Heart left ventricle (tissue), 16 donors: ENCODE measurements at places on chromosomes 6 and 20. TPM values are rescaled to one million over a fixed set of nuclear protein-coding genes. Genes with fewer than 3 reads are reported as not detected.

NRSN1 gene
- polyA plus RNA-seq, result not detected

SYNDIG1 gene
- 8.4 TPM for polyA plus RNA-seq

PDE7B gene
- polyA plus RNA-seq, result 5.7 TPM

NKX2-4 gene
- not detected for polyA plus RNA-seq

MEP1A gene
- not detected for polyA plus RNA-seq

FAM162B gene
- 4.5 TPM for polyA plus RNA-seq

SLC17A3 gene
- polyA plus RNA-seq, result not detected

COL9A3 gene
- 4.7 TPM for polyA plus RNA-seq

EBF4 gene
- polyA plus RNA-seq, result 2.9 TPM

COL12A1 gene
- polyA plus RNA-seq, result 3.1 TPM

RPS6KA2 gene
- polyA plus RNA-seq, result 157 TPM

PPP1R16B gene
- 1.9 TPM for polyA plus RNA-seq

CAGE1 gene
- not detected for polyA plus RNA-seq

OLIG3 gene
- polyA plus RNA-seq, result not detected
